Natural killer cell treated with Interleukin-12 subunit alpha and Interleukin-12 subunit beta and Interleukin-15 and Interleukin-18, amount 100 ng/mL, for 72 hours (primary cell): ENCODE measurements at places on chromosomes 7 and 10. TPM values are rescaled to one million over a fixed set of nuclear protein-coding genes. Genes with fewer than 3 reads are reported as not detected.

- no peak overlapping the region for H3K27ac ChIP-seq
These were observed 558.4 kb downstream of the TYW1 start for GRCh38 chr7:67554986-67555385.

The STEAP4 gene
- total RNA-seq, result not detected

The PIP gene
- not detected for total RNA-seq

GRCh38 chr7:4091767-4092166 lies 590.3 kb upstream of the FOXK1 start:
- DNase-seq, result no peak
- H3K4me3 ChIP-seq, result no peak overlapping the region
- no peaks in the 10 kb centered on the region for H3K4me1 ChIP-seq
- no peak overlapping the region for H3K27ac ChIP-seq

- DNase-seq, result no peak
- H3K27me3 ChIP-seq, result no peaks in the 10 kb centered on the region
- H3K36me3 ChIP-seq, result no peaks in the 10 kb centered on the region
- H3K27ac ChIP-seq, result no peak overlapping the region
- H3K4me3 ChIP-seq, result no peak overlapping the region
These were observed 312.0 kb downstream of the DPP6 start for GRCh38 chr7:154364170-154364569.

- H3K4me1 ChIP-seq, result no peaks in the 10 kb centered on the region
- H3K27me3 ChIP-seq, result peaks cover 8% of the 10 kb centered on the region
- no peak for DNase-seq
- H3K27ac ChIP-seq, result no peak overlapping the region
- no peak overlapping the region for H3K4me3 ChIP-seq
- no peaks in the 10 kb centered on the region for H3K36me3 ChIP-seq
These were observed 357.0 kb downstream of the FRMD4A start for GRCh38 chr10:13973742-13974141.

The TFPI2 gene
- total RNA-seq, result not detected

GRCh38 chr10:120456626-120457430 lies at the start of gene PLPP4:
TSS of gene PLPP4 (plus strand) at chr10:120457227. CDS start at chr10:120457306, 79 bp downstream.
- DNase-seq, result no peak
- no peaks in the 10 kb centered on the region for H3K36me3 ChIP-seq
- no peak within 1 kb of the TSS for H3K27ac ChIP-seq
- H3K4me1 ChIP-seq, result no peaks in the 10 kb centered on the region

GRCh38 chr7:140146574-140146973 lies 30.2 kb downstream of the KDM7A start:
- no peak overlapping the region for H3K4me3 ChIP-seq
- H3K27me3 ChIP-seq, result no peaks in the 10 kb centered on the region
- DNase-seq, result no peak
- H3K4me1 ChIP-seq, result peaks cover 22% of the 10 kb centered on the region
- H3K36me3 ChIP-seq, result peaks cover 9% of the 10 kb centered on the region

- H3K27me3 ChIP-seq, result no peaks in the 10 kb centered on the region
- no peak overlapping the region for H3K27ac ChIP-seq
- peaks cover 29% of the 10 kb centered on the region for H3K4me1 ChIP-seq
- H3K4me3 ChIP-seq, result no peak overlapping the region
- H3K36me3 ChIP-seq, result no peaks in the 10 kb centered on the region
These were observed 113.8 kb downstream of the PLXNA4 start for GRCh38 chr7:132462478-132462877.

DNA sequence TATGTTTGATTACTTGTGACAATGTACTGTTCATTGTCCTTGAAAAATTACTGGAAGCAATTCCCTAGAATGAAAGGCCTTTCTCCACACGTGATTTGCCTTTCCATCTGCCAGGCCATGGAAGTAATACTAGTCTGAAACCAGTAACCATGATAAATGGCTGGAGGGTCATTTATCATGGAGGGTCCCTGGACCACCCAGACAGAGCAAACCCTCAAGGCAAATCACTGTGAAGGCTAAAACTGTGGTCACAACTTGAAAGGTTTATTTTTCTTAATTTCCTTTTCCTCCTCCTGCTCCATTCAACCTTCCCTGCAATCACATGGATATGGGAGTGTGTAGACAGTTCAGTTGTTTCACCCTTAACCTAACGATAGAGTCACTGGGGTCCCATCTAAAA lies 16.4 kb downstream of the BRAF start:
- H3K36me3 ChIP-seq, result peaks cover 2% of the 10 kb centered on the region
- no peak for DNase-seq
- no peaks in the 10 kb centered on the region for H3K27me3 ChIP-seq
- H3K4me3 ChIP-seq, result no peak overlapping the region

- no peak overlapping the region for H3K4me3 ChIP-seq
- no peak for DNase-seq
- H3K27me3 ChIP-seq, result peaks cover 38% of the 10 kb centered on the region
- H3K4me1 ChIP-seq, result no peaks in the 10 kb centered on the region
- H3K27ac ChIP-seq, result no peak overlapping the region
These were observed 10.6 kb upstream of the RAB11FIP2 start for GRCh38 chr10:118057361-118057760.

DNA sequence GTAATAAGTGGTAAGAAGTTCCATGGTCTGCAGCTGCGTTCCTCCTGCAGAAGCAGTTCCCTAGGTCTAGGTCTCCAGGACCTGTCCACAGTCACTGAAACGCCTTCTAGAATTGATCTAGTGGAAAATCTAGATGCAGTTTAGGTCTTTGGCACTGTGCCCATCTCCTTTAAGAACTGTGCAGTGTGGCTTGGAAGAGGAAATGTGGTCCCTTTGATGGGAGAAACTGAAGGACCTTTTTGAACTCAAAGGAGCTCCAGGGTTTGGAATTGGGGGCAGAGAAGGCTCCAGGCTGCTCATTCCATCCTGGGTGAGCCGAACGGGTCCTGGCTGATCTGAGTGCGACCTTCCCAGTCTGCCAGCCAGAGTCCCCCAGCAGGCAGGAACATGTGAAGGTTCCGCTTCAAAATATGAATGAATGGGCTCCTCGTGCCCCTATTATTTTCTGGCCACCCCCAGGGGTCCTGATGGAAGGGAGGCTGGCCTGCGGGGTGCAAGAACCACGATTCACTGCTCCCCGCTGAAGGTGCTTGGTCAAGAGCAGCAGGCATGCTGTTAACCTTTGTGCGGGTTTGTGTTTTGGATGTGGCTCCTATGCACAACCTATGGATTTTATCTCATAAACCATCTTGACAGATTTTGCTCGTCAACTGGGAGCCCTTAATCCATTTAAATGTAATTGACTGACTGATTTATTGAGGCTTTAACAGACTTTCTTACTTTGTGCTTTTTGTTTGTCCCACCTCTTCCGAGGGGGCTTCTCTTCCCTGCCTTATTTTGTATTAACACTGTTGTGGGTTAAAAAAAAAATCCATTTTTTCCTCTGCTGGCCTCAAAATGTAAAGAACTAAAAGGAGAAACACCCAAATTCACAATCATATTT lies 36.7 kb downstream of the ZNF467 start:
- no peak for DNase-seq
- H3K4me1 ChIP-seq, result no peaks in the 10 kb centered on the region
- H3K4me3 ChIP-seq, result no peak overlapping the region
- H3K36me3 ChIP-seq, result no peaks in the 10 kb centered on the region

The DENND2A gene
- not detected for total RNA-seq

The AOAH gene
- total RNA-seq, result 108 TPM

The NPSR1 gene
- not detected for total RNA-seq

The ARID5B gene
- total RNA-seq, result 51.7 TPM

The ADRA2A gene
- total RNA-seq, result not detected

The FANK1 gene
- total RNA-seq, result not detected

The LIMK1 gene
- total RNA-seq, result 52.9 TPM

The FAM25A gene
- total RNA-seq, result not detected

DNA sequence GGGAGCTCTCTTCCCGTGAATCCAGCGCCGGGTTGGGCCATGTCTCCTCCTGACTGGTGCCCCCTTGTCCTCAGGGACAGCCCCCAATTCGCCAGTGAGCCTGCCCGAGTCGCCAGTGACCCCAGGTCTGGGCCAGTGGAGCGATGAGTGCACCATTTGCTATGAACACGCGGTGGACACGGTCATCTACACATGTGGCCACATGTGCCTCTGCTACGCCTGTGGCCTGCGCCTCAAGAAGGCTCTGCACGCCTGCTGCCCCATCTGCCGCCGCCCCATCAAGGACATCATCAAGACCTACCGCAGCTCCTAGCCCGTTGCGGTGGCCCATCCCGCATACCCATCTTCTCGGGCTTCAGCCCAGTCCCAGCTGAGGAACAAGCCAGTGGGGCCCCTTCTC lies 96.6 kb downstream of the NEURL1 start:
- H3K27ac ChIP-seq, result no peak overlapping the region
- H3K4me3 ChIP-seq, result no peak overlapping the region
- no peak for DNase-seq
- no peaks in the 10 kb centered on the region for H3K36me3 ChIP-seq

GRCh38 chr7:118590107-118590506 lies 365.6 kb downstream of the ANKRD7 start:
- no peaks in the 10 kb centered on the region for H3K27me3 ChIP-seq
- no peak for DNase-seq
- no peaks in the 10 kb centered on the region for H3K36me3 ChIP-seq
- no peak overlapping the region for H3K4me3 ChIP-seq
- no peaks in the 10 kb centered on the region for H3K4me1 ChIP-seq

- peak overlapping the region; percentile 97 for H3K4me3 ChIP-seq
- H3K27ac ChIP-seq, result peak overlapping the region; percentile 95
- DNase-seq, result no peak
These were observed 677 bp downstream of the TSPAN14 start for GRCh38 chr10:80454513-80455460.

GRCh38 chr7:105765846-105766245 lies 110.6 kb downstream of the ATXN7L1 start:
- H3K27ac ChIP-seq, result no peak overlapping the region
- no peak for DNase-seq
- H3K4me3 ChIP-seq, result no peak overlapping the region
- peaks cover 2% of the 10 kb centered on the region for H3K27me3 ChIP-seq
- H3K4me1 ChIP-seq, result peaks cover 15% of the 10 kb centered on the region

- H3K27ac ChIP-seq, result no peak overlapping the region
- peaks cover 21% of the 10 kb centered on the region for H3K27me3 ChIP-seq
- no peak overlapping the region for H3K4me3 ChIP-seq
- H3K36me3 ChIP-seq, result no peaks in the 10 kb centered on the region
- H3K4me1 ChIP-seq, result no peaks in the 10 kb centered on the region
These were observed 319.4 kb downstream of the WDR37 start for GRCh38 chr10:1375346-1376170.

The TBX20 gene
- not detected for total RNA-seq

DNA sequence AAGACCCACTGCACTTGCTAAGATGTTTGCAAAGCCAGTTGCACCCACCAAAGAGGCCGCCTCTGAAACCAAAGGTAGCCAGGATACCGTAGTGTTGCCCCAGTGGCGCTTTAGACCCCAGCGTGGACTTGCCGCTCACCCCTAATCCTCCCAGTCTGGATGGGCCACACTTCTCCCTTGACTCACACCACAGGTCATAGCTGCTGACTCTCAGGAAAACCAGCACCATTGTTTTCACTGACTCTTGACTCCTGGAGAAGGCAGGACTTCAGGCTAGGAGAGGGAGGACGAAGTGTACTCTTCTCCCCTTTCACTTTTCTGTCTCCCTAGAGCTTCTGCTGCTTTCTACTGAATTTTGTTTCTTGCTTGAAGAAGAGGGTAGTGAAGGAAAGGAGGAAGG lies 22.3 kb downstream of the RAB19 start:
- H3K27ac ChIP-seq, result no peak overlapping the region
- H3K4me1 ChIP-seq, result no peaks in the 10 kb centered on the region
- no peak for DNase-seq
- no peak overlapping the region for H3K4me3 ChIP-seq
- H3K36me3 ChIP-seq, result no peaks in the 10 kb centered on the region

DNA sequence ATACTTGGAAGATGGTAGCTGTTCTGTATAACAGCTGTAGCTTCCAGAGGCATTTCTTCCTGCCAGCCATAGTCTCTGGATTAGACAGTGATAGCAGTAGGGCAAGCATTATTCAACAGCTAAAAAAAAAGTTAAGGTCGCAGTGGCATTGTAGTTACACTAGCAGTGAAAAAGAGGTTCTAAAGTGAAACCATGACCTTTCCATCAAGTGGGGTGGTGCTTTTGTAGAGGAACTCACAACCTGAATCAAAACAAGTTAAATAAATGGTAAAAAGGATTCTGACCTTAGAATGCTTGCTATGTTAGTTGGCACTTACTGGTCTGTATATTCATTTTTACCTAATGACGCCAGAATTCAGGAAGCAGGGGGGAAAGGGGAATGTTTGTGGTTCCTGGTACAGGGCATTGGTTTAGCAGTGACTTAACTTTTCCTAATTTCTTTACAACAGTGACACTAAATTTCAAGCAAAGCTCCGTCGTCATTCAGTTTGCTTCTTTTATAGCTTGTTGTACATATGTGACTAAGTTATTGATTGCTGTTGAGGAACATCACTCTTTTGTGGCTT lies 55.0 kb downstream of the GBF1 start:
- peaks cover 14% of the 10 kb centered on the region for H3K4me1 ChIP-seq
- no peak overlapping the region for H3K27ac ChIP-seq
- H3K36me3 ChIP-seq, result no peaks in the 10 kb centered on the region
- H3K27me3 ChIP-seq, result no peaks in the 10 kb centered on the region
- DNase-seq, result no peak

The PCDH15 gene
- total RNA-seq, result not detected

- H3K27ac ChIP-seq, result no peak overlapping the region
- no peak for DNase-seq
- no peak overlapping the region for H3K4me3 ChIP-seq
These were observed 96.5 kb upstream of the GJD4 start for GRCh38 chr10:35508647-35509046.

The TMEM196 gene
- total RNA-seq, result not detected

The IFIT1B gene
- not detected for total RNA-seq

GRCh38 chr7:86908948-86909347 lies 150.5 kb downstream of the ELAPOR2 start:
- H3K4me1 ChIP-seq, result no peaks in the 10 kb centered on the region
- no peak overlapping the region for H3K27ac ChIP-seq
- H3K4me3 ChIP-seq, result no peak overlapping the region
- peaks cover 4% of the 10 kb centered on the region for H3K27me3 ChIP-seq

- H3K27ac ChIP-seq, result no peak overlapping the region
- DNase-seq, result no peak
- H3K4me1 ChIP-seq, result peaks cover 11% of the 10 kb centered on the region
- peaks cover 6% of the 10 kb centered on the region for H3K27me3 ChIP-seq
- H3K4me3 ChIP-seq, result peak overlapping the region; percentile 43
These were observed 34.7 kb downstream of the PODXL start for GRCh38 chr7:131521651-131522163.

GRCh38 chr7:113936982-113937381 lies 18.2 kb upstream of the PPP1R3A start:
- H3K27me3 ChIP-seq, result no peaks in the 10 kb centered on the region
- no peak overlapping the region for H3K27ac ChIP-seq
- no peak for DNase-seq
- no peaks in the 10 kb centered on the region for H3K4me1 ChIP-seq
- H3K36me3 ChIP-seq, result no peaks in the 10 kb centered on the region
- H3K4me3 ChIP-seq, result no peak overlapping the region
